ENCODE measurements at places on chromosomes 1 and 21.

GRCh38 chr1:182069028-182069466, 7.5 kb upstream of the ZNF648 start:
- DNase-seq, result no peak

GRCh38 chr1:44777547-44777946, 2.2 kb downstream of the RPS8 start:
- no peak for DNase-seq

GRCh38 chr1:242813490-242814091, 289.1 kb upstream of the PLD5 start:
- no peak for DNase-seq

- no peak for DNase-seq
These were observed 12.3 kb downstream of the RAB4A start for GRCh38 chr1:229283183-229283611.

GRCh38 chr1:156740741-156741480, at the start of gene MRPL24:
Gene MRPL24, minus strand, starts transcription at chr1:156741088. Its CDS starts 2,384 bp downstream, at chr1:156738704.
- DNase-seq, result peak; percentile 99

DNA sequence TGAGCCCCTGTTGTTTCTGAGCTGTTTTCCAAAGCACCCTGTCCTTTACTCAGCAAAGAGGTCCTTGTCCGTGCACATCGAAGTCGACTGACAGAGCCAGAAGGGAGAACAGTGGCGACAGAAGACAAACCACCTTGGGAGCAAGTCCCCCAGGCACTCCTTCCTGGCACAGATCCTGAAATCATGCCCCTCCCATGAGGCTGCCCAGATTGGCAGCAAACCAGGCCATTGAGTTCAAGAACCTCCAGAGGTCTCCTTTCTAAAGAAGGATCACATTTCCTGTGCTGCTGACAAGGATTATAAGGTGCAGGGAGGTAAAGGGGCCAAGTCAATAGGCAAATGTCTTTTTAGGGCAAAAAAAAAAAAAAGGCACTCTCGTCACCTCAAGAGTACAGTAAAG, 84.7 kb upstream of the HIVEP3 start:
- DNase-seq, result no peak

- no peak for DNase-seq
These were observed 137.7 kb upstream of the ADGRL2 start for GRCh38 chr1:81662913-81663526.

- no peak for DNase-seq
These were observed at the start of gene BACE2 for GRCh38 chr21:41167348-41168342. Gene BACE2, plus strand, starts transcription at chr21:41168160. Its CDS starts 104 bp downstream, at chr21:41168264.

DNA sequence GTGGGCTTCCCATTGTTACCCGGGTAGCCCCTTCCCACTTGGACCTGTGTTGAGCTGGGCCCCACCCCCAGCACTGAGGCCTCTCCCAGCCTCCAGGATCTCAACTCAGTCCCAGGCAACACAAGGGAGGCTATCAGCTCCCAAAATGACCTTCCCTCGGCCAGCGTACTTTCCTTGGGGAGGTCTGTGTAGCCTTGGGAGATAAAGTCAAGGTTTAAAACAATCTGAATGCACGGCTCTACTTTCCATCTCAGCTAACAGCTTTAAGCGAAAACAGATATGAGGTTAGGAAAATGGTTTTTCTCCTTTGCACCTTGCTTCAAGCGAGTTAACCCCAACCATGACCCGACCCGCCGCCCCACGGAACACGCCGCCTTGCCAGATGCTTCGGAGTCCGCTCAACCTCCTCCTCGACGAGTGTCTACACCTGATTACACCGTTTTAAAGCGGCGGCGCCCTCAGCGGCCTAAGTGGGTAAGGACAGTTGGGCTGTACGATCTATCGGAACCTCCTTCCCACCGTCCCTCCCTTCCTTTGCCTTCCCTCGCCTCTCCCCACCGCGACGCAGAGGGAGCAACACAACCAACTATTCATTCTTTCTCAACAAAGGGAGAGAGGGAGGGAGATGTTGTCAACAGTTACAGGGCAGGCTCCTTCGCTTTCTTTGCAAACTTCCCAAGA, 1.1 kb downstream of the BCAR3 start:
- no peak for DNase-seq

DNA sequence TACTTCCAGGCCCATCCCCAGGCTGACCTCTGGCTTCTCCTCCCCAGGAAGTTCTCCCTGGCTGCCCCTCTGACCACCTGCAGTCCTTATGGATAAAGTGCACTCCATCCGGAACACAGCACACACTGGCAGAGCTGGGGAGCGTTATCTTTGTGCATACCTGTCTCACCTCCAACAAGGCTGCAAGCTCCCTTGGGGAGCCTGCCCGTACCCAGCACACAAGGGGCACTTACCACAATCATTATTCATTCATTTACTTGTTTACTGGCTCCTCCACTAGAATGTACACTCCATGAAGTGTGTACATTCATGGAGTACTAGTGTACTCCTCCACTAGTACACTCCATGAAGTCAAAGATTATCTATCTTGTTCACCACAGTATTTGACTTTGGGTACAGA, 30.3 kb downstream of the GLIS1 start:
- DNase-seq, result no peak

DNA sequence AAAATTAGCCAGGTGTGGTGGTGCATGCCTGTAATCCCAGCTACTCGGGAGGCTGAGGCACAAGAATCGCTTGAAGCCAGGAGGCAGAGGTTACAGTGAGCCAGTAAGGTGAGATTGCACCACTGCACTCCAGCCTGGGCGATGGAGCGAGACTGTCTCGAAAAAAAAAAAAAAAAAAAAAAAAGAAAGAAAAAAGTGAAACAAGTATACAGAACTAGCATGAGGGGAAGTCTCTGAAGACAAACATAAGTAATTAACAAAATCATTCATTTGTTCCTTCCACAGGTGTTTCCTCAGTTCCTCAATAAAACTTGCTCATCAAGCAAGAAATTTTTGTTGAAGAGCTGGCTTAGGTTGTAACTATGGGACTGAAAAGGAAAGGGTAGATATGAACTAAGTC, 52.2 kb upstream of the CNN3 start:
- no peak for DNase-seq
